ENCODE measurements at places on chromosomes 3 and 15. TPM values are rescaled to one million over a fixed set of nuclear protein-coding genes. Genes with fewer than 3 reads are reported as not detected.

SOX14 gene
- total RNA-seq: not detected

TAGLN3 gene
- total RNA-seq: 0.85 TPM

HES1 gene
- total RNA-seq: 0.56 TPM

TP53BP1 gene
- total RNA-seq: 26.4 TPM

SERPINI2 gene
- not detected for total RNA-seq

CATSPER2 gene
- total RNA-seq: 5.5 TPM

RNU5B-1 gene
- total RNA-seq: not detected

ACP3 gene
- not detected for total RNA-seq

GHSR gene
- total RNA-seq: not detected

HIGD1A gene
- total RNA-seq: 63.7 TPM

PPCDC gene
- 16.3 TPM for total RNA-seq

NDUFB5 gene
- total RNA-seq: 133 TPM

GRCh38 chr3:120438665-120439370, 12.0 kb downstream of the FSTL1 start:
- no peak for DNase-seq

GRCh38 chr3:46541835-46542234, 24.3 kb downstream of the LRRC2 start:
- no peak for DNase-seq

- no peak for DNase-seq
Observed at GRCh38 chr15:84772467-84772866, 24.1 kb downstream of the ZNF592 start.

DNA sequence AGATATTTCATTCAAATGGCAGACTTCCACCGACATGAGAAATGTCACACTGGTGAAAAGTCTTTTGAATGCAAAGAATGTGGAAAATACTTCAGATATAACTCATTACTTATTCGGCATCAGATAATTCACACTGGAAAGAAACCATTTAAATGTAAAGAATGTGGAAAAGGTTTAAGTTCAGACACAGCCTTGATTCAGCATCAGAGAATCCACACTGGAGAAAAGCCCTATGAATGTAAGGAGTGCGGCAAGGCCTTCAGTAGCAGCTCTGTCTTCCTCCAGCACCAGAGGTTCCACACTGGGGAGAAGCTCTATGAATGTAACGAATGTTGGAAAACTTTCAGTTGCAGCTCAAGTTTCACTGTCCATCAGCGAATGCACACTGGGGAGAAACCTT, 8.6 kb upstream of the ZNF621 start:
- DNase-seq: no peak

GRCh38 chr15:69604072-69604411, 151.4 kb downstream of the RPLP1 start:
- no peak for DNase-seq

- DNase-seq: no peak
Observed at GRCh38 chr15:32898414-32898813, 180.6 kb downstream of the GREM1 start.

- DNase-seq: peak; percentile 75
Observed at GRCh38 chr3:20340324-20340928, 154.4 kb upstream of the SGO1 start.

GRCh38 chr3:117836296-117836695, 1126.7 kb downstream of the TUSC7 start:
- DNase-seq: no peak

DNA sequence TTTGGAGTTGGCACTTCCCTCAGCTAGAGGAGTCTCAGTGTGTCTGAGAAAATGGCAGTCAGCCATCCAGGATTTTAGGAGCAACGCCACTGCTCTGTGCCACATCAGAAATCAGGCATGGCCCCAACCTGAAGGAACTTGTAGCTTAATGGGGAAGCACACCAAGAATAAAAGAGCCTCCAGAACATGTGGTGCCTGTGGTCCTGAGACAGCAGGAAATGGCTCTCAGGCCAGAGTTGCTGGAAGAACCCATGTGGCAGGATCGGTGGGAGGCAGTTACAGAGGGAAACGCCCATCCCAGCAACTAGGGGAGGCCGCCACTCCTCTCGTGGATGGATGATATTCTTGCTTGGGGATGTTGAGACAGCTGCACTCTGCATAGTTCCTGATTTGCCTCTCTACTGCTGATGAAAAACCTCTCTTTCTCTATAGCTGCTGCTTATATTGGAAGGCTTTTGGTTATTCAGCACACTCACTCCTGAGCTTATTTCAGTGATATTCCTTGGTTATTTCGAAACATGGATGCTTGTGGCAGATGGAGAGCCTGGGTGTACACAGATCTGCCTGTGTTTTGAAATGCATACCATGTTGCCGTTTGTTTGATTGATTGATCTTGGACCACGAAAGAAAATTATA, 52.4 kb downstream of the KLHL25 start:
- no peak for DNase-seq

DNA sequence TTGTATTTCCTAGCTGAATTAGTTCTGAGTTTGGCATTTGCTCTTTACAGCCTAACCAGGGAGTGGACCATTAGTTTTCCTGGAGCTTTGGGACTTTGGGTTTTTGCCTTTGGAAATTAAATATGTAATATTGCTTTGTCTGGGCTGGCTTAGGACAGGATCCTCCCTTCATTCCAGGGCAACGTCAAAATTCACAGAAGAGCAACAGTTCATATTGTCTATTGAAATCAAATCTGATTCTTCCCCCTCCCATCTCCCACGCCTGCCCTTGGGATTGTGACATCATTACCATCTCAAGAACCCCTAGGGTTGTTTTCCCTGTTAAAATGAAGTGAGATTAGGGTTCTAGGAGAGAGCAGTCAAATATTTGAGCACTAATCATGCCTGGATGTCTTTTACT, 194.1 kb downstream of the ROBO2 start:
- DNase-seq: no peak

GRCh38 chr3:104402902-104403301, 963.8 kb upstream of the ALCAM start:
- no peak for DNase-seq

GRCh38 chr3:185995352-185995751, 57.5 kb upstream of the TRA2B start:
- no peak for DNase-seq

DNA sequence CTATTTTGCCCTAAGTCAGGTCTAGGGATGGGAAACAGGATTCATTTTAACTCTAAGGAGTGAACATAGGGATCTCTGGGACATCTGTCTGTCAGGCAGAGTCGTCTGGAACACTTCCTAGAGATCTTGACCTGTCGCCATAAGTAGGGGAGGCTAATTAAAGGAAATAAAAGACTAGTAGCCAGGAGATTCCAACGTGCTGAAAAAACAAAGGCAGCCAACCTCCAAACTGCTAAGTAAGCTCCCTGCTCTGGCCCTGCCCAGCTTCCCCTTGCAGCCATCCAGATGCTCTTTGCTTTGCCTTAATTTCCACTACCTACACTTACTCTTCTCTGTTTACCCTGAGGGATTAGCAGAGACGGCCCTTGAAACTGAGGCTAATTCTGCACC, 18.4 kb upstream of the TSEN2 start:
- DNase-seq: no peak

- no peak for DNase-seq
Observed at GRCh38 chr3:143090976-143091837, 28.4 kb upstream of the CHST2 start.

DNA sequence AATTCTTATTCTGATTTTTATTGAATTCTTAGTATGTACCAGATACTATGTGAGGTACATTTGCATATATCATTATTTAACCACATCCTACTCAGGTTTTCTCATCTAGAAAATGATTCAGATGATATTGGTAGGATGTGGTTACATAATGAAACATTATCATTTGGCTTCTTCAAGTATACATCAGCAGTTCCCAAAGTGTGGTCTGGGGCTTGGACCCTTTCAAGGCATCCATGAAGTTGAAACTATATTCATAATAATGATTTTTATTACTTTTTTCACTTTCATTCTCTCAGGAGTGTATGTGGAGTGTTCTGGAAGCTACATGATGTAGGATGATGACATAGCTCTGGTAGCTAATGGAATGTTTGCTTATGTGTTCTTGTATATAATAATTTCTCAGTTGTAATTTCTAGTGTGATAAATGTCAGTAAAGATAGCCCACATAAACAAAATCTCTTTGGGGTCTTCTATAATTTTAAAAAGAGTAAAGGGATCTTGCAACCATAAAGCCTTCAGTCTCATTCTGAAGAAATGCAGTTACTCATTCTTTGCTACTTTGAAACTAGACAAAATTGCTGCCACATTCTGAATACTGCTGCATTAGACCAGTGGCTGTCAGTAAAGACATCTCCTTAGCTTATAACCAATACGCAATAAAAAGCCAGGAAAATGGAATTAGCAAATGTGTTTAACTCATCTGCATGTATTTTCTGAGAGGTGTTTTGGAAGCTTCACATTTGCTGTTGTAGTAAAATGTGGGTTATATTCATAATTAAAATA, 95.8 kb downstream of the PPARG start:
- DNase-seq: peak; percentile 12

DNA sequence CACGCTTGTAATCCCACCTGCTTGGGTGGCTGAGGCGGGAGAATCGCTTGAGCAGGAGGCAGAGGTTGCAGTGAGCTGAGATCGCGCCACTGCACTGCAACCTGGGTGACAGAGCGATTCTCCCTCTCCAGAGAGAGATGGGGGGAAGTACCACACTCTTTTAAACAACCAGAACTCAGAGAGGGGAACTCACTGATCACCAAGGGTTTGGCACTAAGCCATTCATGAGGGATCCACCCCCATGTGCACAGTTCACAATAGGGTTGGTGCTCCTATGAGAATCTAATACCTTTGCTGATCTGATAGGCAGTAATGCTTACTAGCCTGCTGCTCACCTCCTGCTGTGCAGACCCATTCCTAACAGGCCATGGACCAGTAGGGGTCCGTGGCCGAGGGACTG, 51.6 kb downstream of the QTRT2 start:
- no peak for DNase-seq

GRCh38 chr3:51916418-51916817, 13.3 kb upstream of the IQCF1 start:
- no peak for DNase-seq

GRCh38 chr15:91694131-91694830, 159.2 kb upstream of the SLCO3A1 start:
- DNase-seq: no peak

DNA sequence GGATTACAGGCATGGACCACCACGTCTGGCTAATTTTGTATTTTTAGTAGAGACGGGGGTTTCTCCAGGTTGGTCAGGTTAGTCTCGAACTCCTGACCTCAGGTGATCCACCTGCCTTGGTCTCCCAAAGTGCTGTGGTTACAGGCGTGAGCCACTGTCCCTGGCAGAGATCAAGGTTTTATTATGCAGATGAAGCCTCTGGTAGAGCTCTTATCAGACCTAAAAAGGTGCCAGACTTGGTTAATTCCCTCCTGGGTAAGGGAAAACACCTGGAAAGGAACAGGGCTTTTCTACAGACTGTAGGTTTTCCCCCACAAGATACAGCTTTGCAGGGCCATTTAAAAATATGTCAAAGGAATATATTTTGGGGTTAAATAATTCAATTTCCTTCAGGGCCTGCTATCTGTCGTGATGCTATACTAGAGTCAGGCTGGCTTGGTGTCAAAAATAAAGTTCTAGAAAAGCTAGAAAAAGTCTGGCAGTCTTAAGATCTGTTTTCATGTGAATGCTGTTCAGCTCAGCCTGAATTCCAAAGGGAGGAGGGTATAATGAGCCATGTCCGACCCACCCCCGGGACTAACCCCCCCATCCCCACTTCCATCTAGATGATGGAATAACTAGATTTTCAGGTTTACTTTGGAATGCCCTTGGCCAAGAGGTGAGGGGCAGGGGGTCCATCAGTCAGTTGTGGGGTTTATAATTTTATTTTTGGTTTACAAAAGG, 1.9 kb upstream of the BLOC1S6 start:
- no peak for DNase-seq
